ENCODE measurements at places on chromosomes 1 and 21.

- no peak for DNase-seq
These were observed 61.6 kb downstream of the KIF14 start for GRCh38 chr1:200558866-200559459.

DNA sequence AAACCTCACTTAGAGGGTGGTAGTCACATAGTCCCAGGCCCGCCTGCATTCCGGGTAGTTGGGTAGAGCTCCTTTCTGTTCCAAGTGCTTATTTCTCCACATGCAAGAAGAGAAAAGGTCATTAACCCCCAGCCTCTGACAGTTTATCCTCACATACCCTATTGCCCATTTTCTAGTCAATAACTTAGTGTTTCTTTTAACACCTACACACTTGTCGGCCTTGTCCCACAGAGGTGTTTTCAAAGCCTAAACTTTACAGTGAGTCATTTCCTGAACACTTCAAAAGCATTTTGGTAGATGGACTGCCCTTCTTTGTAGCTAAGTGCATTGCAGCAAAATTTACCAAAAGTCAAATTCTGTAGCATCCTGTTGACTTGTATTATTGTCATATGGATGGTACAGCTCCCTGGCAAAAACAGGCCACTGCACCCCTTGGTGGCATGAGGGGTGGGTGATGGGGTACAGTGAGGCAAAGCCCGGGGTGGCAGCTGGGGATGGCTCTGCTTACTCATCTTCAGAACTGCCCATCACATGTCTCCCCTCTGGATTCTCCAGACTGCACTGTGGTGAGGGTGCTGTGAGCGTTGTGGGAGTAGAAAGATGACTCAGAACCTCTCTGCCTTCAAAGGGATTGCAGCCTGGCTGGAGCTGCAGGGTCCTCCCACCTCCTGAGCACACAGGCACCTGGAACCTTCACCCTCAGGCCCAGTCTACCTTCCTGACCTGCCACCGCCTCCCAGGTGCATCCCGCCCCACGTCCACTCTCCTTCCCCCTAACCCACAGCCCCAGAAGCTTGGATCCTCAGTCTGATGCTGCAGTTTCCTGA lies 45.8 kb upstream of the DMRTB1 start:
- peak; percentile 56 for DNase-seq

- DNase-seq, result no peak
These were observed 11.2 kb upstream of the LEPR start for GRCh38 chr1:65409314-65409713.

DNA sequence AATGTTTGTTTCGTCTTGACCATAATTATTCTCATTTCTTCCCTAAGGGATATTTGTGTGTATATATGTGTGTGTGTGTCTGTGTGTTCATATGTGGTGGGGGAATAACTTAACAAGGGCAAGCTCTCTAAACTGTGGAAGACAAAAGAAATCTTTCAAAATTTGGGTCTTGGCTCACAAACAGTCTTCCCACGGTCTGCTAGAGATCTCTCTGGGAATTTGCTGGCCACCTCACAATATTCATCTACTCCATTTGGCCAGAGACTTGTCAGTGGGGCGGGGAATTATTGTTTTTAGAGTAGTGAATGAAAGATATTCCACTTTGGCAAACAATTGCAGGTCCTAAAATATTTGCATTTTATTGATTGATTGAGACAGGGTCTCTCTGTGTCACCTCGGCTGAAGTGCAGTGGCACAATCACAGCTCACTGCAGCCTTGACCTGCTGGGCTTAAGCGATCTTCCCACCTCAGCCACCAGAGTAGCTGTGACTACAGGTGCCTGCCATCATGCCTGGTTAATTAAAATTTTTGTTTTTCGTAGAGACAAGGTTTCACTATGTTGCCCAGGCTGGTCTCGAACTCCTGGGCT lies 8.0 kb upstream of the EIF2B3 start:
- no peak for DNase-seq

- DNase-seq, result no peak
These were observed 14.1 kb downstream of the ALPL start for GRCh38 chr1:21523297-21523813.

- DNase-seq, result no peak
These were observed 40.6 kb upstream of the CD46 start for GRCh38 chr1:207711285-207711684.

- DNase-seq, result no peak
These were observed 1.7 kb upstream of the DYNLT5 start for GRCh38 chr1:66750577-66750976.

- no peak for DNase-seq
These were observed 59.2 kb downstream of the MT1HL1 start for GRCh38 chr1:236945002-236945401.

DNA sequence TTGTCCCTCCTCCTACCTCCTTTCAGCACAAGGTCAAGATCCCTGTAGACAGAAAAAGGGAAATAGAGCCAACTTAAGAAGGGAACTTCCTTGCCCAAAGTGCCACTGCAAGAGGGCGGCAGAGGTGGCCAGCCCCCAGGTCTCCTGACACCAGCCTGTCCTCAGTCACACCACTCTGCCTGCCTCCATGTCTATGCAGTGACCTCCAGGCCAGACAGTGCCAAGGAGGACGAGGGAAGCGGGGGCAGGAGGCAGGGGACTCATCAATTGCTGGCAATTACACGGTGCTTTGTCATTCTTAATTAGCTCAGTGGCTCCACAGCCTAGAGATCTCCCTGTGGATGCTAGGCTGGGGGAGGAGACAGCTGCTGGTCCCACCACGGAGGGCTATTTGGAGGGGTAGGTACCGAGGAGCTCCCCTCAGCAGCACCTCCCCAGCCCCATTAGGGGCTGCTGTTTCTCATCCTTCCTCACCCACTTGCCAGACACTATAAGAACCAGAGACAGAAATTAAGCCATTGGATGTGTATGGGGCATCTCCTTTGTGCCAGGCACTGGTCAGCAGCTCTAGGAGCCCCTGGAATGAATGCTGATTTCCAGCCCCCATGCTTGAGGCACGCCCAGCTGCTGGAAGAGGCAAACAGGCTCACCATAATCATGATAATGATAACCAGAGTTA lies 6.1 kb upstream of the LDLRAP1 start:
- DNase-seq, result no peak

GRCh38 chr1:10906866-10907519 lies 105.5 kb upstream of the TARDBP start:
- DNase-seq, result no peak

- no peak for DNase-seq
These were observed 56.3 kb downstream of the WNT9A start for GRCh38 chr1:227891223-227891954.

- no peak for DNase-seq
These were observed 4.3 kb downstream of the THEM4 start for GRCh38 chr1:151905070-151905442.

- no peak for DNase-seq
These were observed 385.8 kb downstream of the NTNG1 start for GRCh38 chr1:107526524-107527198.

Data from T1000 (cell line).